ENCODE measurements at places on chromosomes 4 and X. TPM values are rescaled to one million over a fixed set of nuclear protein-coding genes. Genes with fewer than 3 reads are reported as not detected.

DNA sequence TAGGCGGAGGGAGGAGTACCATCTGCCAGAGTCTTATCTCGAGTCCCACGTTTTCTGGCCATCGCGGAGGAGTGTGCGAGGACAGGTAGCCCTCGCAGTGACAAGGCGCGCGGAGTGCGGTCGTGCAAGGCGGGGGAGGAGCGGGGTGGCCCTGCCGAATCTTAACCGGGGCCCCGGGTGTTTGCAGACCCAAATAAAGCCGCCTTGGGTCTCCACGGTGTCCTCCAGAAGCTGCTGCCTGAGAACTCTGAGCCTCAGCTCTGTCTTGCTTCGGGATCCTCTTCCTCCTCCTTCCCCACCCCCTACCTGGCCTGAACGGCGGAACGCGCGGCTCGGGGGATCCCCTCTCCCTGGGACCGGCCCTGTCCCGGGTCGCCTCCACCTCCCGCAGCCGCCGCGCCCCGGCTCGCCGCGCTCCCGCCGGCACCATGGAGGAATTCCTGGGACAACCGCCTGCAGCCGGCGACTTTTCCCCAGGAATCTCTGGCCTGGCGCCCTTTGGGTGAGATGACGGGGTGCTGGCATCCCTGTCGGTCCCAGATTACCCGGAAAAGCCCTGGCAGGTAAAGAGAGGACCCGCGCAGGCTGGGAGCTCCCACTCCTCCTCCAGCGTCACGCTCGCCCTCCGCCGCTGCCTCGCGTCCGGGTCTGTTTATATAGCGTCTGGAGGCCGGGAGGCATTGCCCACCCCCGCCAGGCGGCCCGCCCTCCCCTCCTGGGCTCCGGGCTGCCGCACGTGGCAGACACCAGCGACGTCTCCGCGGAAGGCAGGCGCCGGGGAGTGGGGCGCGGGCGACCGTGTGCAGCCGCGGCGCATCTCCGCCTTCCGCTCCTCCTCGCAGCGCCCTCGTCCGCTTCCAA is at the start of gene GALNTL6:
GALNTL6 (plus strand) TSS at position 740 of the 861 bp plus-strand sequence.
- peak; percentile 38 for DNase-seq

DNA sequence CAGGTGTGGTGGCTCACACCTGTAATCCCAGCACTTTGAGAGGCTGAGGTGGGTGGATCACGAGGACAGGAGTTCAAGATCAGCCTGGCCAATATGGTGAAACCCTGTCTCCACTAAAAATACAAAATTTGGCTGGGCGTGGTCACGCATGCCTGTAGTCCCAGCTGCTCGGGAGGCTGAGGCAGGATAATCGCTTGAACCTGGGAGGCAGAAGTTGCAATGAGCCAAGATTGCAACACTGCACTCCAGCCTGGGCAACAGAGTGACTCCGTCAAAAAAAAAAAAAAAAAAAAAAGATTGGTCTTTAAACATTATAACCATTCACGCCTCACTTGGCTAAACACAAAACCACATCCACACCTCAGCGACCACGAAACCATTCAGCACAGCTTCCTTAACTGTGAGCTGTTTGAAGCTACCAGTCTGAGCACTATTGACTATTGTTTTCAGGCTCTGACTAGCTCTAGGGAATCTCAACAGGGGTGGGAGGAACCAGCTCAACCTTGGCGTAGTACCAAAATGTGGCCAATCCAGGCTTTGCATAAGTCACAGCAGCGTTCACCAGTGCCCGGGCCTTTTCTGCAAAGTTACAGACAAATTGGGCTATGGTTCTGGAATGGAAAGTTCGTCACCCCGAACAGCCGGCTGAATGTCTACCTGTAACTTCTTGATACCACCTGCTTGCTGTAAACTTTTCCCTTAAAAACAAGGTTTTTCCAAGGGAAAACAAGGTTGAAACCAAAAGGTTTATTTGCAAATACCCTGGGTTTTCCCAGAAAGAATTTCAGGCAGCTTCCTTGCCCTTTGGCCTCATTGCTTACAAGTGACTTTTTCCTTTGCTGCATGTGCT is 73.6 kb upstream of the DHX15 start:
- peak; percentile 82 for DNase-seq

- no peak for DNase-seq
Measured at GRCh38 chr4:77143091-77143490, 13.9 kb upstream of the CCNG2 start.

GRCh38 chr4:81631958-81632441 is 160.3 kb upstream of the RASGEF1B start:
- DNase-seq: no peak

The BMX gene
- polyA plus RNA-seq: 1.2 TPM

The RHOXF1 gene
- polyA plus RNA-seq: 24.1 TPM

Data from testis (tissue), 5 donors.